ENCODE measurements at places on chromosomes 7 and 10. TPM values are rescaled to one million over a fixed set of nuclear protein-coding genes. Genes with fewer than 3 reads are reported as not detected.

GRCh38 chr10:4888236-4888635 is 62.2 kb downstream of the AKR1E2 start:
- H3K4me3 ChIP-seq: no peak overlapping the region
- H3K27me3 ChIP-seq: no peaks in the 10 kb centered on the region
- H3K36me3 ChIP-seq: no peaks in the 10 kb centered on the region
- H3K4me1 ChIP-seq: no peaks in the 10 kb centered on the region
- DNase-seq: peak; percentile 24

DNA sequence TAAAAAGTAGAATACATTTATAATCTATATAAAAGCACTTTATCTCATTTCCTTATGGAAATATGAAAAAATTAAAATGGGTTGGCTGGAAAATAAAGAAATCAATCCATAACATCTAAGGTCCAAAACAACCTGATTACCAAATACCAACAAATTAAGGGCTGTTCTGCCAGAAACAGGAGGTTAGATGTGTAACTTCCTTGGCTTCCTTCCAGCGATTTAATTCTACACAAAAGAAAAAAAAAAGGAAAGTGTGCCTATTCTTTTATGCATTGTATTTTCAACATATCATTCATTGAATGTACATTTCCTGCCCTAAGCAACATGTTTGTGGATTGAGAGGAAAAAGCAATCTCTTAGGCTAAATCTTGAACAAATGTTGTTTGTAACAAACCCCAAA is 36.2 kb upstream of the USP6NL start:
- no peaks in the 10 kb centered on the region for H3K36me3 ChIP-seq
- DNase-seq: no peak
- H3K27me3 ChIP-seq: no peaks in the 10 kb centered on the region
- no peak overlapping the region for H3K27ac ChIP-seq
- H3K4me1 ChIP-seq: no peaks in the 10 kb centered on the region

GRCh38 chr7:117993377-117994003 is 120.2 kb upstream of the CTTNBP2 start:
- no peaks in the 10 kb centered on the region for H3K36me3 ChIP-seq
- H3K4me3 ChIP-seq: no peak overlapping the region
- H3K27ac ChIP-seq: no peak overlapping the region
- no peak for DNase-seq
- H3K27me3 ChIP-seq: no peaks in the 10 kb centered on the region
- H3K4me1 ChIP-seq: no peaks in the 10 kb centered on the region

ADRB1 gene
- total RNA-seq: 25.3 TPM

- H3K27me3 ChIP-seq: no peaks in the 10 kb centered on the region
- no peak overlapping the region for H3K27ac ChIP-seq
- H3K4me1 ChIP-seq: peaks cover 15% of the 10 kb centered on the region
- no peak for DNase-seq
- peaks cover 4% of the 10 kb centered on the region for H3K36me3 ChIP-seq
Measured at GRCh38 chr10:101466016-101466912, 112.3 kb downstream of the BTRC start.

All from esophagus muscularis mucosa (tissue), 4 donors.